ENCODE measurements at places on chromosomes 2 and 18.

- DNase-seq, result no peak
These were observed 394.1 kb upstream of the ATP5MC3 start for GRCh38 chr2:175575346-175576258.

DNA sequence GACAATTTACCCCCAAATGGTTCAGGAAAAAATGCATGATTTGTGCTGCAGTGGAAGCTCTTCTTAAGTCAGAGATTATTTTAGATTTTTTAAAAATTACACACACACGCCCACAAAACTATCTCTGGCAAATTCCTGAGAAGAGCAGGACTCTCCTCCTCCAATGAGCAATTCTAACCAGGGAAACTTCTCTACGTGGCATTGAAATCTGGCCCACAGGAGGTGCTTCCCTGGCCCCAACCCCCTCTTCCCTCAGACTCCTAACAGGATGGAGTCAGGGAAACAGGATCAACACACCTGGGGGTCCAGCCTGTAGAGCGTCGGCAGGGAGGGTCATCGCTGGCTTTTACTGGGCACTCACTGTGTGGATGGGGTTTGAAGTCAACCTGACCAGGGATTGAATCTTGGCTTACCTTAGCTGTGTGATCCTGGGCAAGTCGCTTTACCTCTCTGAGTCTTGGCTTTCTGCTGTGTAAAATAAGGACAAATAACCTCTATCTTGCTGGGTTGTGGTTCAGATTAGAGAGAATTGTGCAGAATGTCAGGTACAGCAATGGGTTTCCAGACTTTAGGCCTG is 65.4 kb upstream of the ASAP2 start:
- no peak for DNase-seq

- DNase-seq, result no peak
These were observed 264.4 kb downstream of the MTX2 start for GRCh38 chr2:176533505-176534193.

- DNase-seq, result no peak
These were observed 29.9 kb downstream of the CPO start for GRCh38 chr2:206969192-206969591.

GRCh38 chr2:229920011-229920641 is 1.7 kb downstream of the TRIP12 start:
- DNase-seq, result no peak

- DNase-seq, result no peak
These were observed 170.9 kb downstream of the CAPN13 start for GRCh38 chr2:30636311-30636710.

Data from keratinocyte (primary cell).